ENCODE measurements at places on chromosomes 3 and 15.

DNA sequence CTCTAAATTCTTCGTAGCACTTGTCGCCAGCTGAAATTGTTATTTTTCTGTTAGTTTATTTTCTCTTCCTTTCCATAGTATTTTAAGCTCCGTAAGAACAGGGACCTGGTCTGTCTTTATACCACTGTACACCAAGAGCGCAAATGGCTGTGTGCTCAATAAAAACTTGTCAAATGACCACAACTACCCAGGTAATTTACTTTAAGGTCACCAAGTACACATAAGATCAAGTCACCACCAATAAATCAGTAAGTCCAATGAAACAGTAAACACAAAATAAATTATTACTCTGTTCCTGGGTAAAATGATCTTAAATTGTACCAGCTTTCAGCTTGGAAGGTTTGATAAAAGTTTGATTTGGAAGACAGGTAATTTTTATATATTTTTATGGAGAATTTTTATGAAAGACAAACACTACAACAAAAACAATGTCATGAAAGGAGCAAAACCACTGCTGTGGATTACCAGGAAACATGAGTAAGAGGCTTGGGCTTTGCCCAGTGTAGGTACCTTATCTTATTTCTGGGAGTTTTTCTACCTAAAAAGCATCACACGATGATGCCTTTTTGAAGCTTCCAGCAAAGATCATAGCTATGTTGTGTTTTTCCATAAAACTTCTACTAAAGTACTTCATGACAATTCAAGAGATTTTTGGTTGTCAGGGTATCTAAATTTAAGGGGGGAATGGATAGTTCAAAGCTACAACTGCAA lies 406.8 kb downstream of the SHQ1 start:
- no peak for DNase-seq

DNA sequence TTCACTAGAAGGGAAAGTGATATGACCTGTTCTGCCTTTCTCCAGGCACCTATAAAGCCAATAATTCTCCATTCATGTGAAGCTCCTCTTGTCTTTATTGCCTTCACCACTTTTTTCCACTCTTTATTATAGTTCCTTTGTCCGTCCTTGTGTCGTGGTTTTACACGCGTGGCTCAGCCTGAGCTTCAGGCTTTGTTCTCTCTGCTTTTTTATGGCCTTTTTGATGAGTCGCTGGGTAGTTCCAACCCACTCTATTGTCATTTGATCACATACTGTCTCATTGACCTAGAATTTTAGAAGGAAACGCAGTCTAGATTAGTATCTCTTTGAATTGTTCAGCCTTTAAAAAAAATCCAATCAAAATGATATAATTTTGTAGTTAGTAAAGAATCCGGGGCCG lies 403.2 kb downstream of the PTPRG start:
- DNase-seq, result no peak

- no peak for DNase-seq
Observed at GRCh38 chr3:10530241-10530640, 24.9 kb upstream of the ATP2B2 start.

DNA sequence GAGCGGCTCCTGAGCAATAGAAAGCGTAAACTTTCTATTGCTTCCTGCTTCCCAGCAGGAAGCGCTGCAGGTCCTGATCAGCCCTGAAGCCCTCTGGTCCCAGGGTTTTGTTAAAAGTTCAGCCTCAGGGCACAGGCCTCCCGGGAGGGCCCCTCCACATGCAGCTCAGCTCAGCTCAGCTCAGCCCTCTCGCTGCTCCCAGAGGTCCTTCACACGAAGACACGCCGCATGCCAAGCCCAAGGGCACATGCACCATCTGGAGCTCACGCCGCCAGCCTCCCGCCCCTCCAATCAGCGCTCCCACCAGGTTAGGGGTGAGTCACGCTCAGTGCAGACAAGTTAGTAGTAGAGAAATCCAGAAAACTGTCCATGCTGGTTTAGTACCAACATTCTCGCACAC lies 12.7 kb downstream of the TKT start:
- DNase-seq, result no peak

DNA sequence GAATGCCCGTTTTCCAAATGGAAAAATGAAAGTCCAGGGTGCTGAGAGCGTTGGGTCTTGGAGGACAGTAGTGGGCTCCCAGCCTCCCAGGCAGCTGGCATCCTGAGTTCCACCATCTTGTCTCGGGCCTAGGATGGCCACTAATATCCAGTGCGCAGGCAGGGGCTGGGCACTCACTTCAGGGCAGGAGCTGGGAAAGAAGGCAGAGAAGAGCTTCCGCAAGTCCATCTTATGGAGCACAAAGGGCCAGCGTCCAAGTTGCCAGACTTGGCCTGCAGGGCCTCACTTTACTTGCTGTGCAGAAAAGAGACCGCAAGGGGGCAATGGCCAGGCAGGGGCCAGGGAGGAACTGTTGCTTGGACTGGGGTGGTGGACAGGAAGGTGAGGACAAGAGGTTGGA lies 46.1 kb downstream of the IQSEC1 start:
- no peak for DNase-seq

GRCh38 chr15:70172124-70172523 lies 74.4 kb upstream of the TLE3 start:
- DNase-seq, result no peak

DNA sequence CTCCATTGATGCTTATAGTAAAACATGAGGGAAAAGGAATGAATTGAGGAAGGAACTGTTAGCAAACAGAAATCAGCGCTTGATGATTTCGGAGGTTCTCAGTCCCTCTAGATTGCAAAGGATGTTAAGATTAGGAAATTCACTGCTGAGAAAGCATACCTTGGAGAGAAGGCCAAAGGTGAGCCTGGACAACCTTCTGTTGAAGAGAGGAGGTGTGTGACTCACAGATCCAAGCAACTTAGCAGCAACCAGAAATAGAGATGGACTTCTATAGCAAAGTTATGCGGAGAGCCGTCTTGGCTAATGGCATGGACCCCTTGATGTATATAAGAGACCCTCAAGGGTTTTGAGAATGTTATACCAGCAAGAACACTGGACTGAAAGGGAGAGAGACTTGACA lies 114.3 kb downstream of the EEFSEC start:
- no peak for DNase-seq

DNA sequence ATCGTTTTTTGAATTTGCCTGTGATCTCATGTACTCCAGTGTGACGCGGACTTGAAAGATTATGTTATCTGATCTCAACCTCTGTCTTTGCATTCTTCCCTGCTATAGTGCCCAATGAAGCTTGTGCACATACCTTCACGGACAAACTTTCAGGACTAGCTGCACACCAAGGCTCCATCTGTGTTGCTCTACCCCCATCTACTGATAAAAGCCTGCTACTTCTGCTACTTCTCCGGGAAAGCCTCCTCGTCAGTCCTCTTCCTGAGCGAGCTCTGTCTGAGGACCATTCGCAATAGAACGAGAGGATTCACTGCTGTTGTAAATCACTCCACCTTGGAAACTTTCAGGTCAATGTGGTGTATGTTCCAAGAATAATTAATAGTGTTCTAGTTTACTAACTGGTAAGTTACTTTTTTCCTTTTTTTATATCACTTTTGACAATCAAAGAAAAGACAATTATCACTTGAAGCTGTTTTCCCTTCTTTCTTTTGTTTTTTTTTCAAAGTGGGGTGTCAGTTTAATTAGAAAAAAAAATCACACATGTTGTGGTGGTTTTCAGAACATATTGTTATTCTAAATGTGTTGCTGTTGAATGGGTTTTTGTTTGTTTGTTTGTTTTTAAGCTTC lies 217.6 kb downstream of the ARRDC4 start:
- DNase-seq, result peak; percentile 1

- no peak for DNase-seq
Observed at GRCh38 chr3:9817436-9817835, 7.4 kb downstream of the TTLL3 start.

Data from NCI-H2107 (cell line).